Lung (tissue), 17 donors: ENCODE measurements at places on chromosomes 4 and X.

DNA sequence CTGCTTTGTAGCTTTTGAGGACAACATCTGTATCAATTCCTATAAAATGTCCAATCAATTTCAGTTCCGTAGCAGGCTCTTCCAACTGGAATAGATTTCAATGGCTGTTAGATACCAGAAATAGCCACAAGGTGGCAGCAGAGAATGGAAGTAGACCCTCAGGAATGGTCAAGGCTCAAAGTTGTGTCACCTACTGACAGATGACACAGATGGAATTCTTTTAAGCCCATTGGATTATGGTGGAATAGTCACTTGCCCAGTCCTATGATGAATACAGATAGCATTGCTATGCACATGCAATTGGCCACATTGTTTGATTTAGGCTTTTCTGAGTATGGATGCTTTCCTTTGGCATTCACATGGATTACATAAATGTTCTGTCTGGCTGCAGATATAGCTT lies 130.4 kb upstream of the RADX start:
- DNase-seq, result peak; percentile 55

GRCh38 chrX:63513825-63514568 lies 162.9 kb upstream of the SPIN4 start:
- peak; percentile 74 for DNase-seq

DNA sequence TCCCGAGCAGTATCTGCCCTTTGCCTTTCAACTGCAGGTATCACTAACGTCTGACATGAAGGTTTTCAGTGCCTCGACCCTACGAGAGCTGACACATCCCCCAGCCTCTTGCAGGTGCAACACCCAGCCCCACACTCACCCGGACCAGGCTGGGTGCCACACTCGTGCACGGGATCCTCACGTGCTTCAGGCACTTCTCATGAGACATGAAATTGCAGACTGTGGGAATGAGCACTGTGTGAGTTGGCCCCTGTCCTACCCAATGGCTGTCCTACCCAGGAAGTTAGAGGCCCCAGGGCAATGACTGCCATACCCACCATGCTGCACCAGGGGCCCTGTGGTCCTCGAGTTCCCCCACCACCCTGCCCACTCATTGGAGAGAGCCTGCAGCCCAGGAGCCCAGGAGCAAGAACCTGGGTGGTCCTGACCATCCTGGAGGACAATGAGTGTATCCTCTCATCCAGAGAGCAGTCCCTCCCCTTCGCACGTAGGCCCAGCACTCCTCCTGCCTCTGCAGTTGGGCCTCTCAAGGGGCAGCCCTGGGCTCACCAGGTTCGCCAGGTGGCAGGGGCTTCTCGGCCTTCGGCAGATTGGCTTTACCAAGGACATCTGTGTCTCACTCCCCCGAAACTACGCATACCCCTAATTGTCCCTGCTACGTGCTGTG lies 2.4 kb downstream of the DGKQ start:
- DNase-seq, result no peak

GRCh38 chrX:119900976-119901375 lies 5.3 kb downstream of the AKAP14 start:
- no peak for DNase-seq
